ENCODE measurements at places on chromosomes 4 and X.

GRCh38 chr4:957581-958313 is 15.6 kb downstream of the DGKQ start:
- DNase-seq, result no peak

DNA sequence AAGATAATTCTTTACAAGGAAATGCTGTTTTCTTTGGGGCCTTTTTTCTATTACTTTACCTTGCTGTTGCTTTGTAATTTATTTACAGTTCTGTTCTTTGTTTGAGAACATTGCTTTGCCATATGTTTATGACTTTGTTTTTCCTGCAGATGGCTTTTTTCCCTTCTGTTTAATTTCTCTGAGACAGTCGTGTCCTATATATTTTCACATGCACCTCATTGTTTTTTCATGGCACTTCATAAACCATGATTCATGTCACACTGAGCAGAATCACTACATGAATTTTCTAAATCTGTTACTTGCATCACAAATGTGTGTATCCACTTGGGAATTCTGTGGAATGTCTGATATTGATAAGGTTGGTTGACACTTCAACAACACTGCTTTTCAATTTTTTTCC is 33.0 kb upstream of the PNPLA4 start:
- no peak for DNase-seq

GRCh38 chr4:186226521-186227189 is 652 bp upstream of the KLKB1 start:
- no peak for DNase-seq

- no peak for DNase-seq
These were observed 80.8 kb downstream of the HTRA3 start for GRCh38 chr4:8350352-8350751.

DNA sequence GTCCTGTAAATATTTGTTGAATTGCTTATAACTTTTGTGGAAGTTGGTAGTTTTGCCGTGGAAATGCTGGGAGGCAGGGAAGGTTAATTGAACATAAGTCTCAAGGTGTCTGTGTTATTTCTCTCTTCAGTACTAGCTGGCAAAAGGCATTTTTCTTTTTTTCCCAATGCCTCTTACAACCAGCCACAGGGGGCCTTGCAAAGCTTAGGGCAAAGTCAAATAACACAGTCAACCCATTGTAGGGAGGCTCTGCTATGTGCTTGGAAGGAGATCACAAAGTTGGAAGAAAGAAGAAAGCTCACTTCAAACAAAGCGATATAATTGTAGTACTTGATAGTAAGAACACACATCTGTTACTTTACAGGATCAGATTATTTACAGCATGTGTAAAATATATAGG is 802.6 kb downstream of the PDHA2 start:
- no peak for DNase-seq

DNA sequence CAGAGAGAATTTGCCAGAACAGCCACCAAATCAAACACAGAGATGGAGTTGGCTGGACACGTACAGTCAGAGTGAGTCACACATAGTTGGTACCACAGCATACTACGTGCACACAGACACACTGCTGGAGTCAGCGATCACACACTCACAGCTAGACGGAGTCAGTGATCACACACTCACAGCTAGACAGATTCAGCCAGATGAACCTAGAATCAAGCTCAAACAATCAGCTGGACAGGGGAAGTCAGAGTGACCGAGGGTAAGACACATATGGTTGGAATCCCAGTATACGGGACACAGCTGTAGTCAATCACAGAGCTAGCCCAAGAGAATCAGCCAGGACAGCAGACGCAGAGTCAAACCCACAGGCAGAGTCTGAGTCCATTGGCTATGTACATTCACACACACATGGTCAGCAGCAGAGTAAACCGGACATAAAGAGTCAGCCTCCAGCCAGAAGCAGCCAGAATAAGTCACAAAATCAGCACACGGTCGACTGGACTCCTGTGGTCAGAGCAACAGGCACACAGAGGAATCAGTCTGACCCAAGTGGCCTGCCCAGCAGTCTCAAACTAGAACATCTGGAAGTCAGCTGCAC is 4.6 kb downstream of the SLC38A5 start:
- no peak for DNase-seq

DNA sequence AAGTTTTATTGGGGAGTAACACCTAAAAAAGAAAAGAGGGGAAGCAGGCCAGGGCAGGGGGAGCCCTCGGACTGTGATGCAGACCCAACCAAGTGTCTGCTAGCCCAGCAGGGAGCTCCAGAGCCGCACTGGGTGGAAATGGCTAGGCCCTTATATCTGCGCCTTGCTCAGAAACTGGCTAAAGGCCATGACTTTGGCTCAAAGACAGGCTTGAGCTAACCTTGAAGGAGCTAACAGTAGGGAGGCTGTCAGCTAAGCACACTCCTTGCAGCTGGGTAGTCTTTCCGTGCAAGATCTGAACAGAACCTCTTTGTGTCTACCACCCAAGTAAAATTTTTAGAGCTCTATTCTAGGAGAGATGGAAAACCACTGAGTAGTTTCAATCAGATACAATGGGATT is 43.0 kb downstream of the SEPSECS start:
- no peak for DNase-seq

GRCh38 chr4:183158062-183158461 is 59.0 kb downstream of the WWC2 start:
- no peak for DNase-seq

DNA sequence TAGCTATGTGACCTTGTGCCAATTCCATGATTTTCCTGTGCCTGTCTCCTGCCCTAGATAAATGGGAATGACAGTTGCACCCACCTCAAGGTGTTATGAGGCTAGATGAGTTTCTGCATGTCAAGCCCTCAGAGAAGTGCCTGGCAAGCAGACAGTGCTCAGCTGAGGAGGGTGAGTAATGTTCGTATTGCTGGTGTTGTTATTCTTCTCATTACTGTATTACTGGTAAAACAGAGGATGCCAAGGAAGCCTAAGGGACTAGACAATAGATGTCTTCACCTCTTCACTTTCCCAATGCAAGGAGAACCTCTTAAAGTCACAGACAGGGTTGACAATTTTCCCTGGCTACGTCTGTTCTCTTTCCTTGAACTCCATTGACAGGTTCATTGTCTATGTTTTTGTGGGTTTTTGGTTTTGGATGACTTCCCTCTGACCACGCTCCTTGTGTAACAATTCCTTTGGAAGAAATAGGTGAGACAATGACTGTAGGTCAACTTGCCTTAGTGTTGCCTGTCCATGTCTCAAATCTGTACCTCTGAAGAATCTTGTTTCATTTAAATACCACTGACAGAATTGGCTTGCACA is 19.2 kb downstream of the ETDC start:
- no peak for DNase-seq

- DNase-seq, result no peak
These were observed 91.5 kb upstream of the UNC5C start for GRCh38 chr4:95640311-95640710.

DNA sequence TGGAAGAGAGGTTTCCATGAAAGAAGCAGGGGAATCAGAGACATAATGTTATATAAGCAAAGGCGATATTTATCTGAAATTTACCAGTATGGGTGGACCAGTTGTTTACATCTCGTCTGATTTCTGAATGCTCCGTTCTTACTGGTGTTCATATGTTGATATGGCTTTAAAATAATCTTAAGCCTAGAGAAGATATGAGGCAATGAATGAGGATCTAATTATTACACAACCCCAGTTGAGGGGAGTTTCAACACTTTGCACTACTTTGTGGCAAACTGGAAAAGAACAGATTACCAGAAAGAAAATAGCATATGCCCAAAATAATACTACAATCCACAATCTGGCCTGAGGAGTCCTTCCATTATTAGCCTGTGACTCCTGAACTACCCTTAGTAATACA is 263.3 kb upstream of the MAGEB2 start:
- no peak for DNase-seq

DNA sequence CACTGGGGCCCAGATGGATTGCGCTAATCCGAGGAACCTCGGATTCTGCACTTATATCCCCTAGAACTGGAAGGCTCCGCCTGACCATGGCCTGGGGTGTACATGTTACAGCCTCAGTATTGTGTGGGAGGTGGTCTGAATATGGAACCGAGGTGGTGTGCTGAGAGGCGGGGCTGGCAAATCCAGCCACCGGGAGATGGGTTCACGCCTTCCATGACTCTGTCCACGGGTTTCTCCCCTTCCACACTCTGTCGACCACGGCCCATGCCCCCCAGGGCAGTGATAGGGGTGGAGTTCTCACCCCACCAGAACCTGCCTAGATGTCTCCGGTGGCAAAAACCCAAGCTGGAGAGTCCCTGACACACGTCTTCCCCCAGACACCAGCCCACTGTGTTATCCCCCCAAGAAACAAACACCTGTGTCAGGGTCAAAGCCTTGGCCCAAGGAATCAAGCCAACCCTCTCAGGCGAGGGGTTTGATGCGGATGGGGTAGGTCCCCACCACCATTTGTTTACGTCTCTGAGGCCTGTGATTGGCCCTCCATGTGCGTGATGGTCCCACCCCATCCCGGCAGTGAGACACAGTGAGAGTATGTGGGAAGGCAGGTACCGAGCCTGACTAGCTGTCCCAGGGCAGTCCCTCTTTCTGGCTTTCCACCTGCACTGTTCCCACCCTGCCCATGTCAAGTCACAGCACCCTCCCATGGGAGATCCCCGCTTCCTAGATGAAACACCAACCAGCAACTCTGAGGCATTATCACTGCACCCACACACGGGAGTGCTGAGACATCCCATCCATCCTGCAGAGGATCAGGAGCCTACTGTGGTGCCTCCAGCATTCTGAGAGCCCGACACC is 6.6 kb upstream of the LOC101059915 start:
- no peak for DNase-seq

- no peak for DNase-seq
These were observed 159.2 kb downstream of the TECRL start for GRCh38 chr4:64250061-64250460.

GRCh38 chr4:178142724-178143123 is 700.5 kb upstream of the AGA start:
- no peak for DNase-seq

Measured in stimulated activated CD4-positive, alpha-beta T cell treated with anti-CD3 and anti-CD28 coated beads, Interleukin-4, amount 100 ng/mL, for 1 hour (primary cell).